Activated naive CD8-positive, alpha-beta T cell treated with anti-CD3 and anti-CD28 coated beads, Interleukin-2, amount 10 ng/mL, durations not matched to agents 7 days and 5 days (primary cell): ENCODE measurements at places on chromosomes 12 and 14.

DNA sequence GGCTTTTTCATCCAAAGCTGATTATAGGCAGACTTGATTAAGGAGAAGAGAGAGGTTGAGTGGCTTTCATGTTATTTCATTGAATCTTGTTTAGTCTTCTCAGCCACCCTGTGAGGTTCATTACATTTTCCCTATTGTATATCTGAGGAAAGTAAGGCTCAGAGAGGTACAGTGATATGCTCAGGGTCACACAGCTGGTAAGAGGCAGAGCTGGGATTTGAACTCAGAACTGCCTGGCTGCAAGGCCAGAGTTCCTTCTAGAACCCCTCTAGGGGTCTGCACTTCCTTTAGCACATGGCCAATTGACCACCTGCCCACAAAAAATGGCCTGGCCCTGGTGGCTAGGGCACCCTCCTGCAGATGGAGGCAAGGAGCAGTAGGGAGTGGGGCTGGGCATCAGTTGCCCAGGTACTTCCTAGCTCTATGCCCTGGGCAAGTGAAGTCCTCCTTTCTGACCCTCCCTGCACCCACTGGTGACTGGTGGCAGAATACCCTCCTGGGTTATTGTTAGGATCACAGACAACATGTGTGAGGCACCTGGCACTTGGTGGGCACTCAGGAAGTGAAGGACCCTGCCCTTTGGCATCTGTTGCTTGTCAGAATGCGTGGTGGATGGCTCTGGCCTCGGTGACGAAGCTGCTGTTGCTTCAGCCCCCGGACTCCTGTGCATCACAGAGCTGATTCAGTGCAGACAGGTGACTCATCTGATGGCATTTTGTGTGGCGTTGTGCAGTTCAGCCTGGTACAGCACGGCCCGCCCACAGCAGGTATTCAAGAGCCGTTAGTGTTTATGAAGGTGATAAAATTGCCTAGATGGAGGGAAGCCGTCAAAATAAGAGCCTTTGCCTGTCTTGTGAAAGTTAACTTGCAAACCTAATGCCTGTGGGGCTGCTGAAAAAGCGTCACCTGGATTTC is 115.8 kb downstream of the SLC25A47 start:
- DNase-seq = no peak

- DNase-seq = no peak
Observed at GRCh38 chr14:93953739-93954515, 22.4 kb downstream of the ASB2 start.

DNA sequence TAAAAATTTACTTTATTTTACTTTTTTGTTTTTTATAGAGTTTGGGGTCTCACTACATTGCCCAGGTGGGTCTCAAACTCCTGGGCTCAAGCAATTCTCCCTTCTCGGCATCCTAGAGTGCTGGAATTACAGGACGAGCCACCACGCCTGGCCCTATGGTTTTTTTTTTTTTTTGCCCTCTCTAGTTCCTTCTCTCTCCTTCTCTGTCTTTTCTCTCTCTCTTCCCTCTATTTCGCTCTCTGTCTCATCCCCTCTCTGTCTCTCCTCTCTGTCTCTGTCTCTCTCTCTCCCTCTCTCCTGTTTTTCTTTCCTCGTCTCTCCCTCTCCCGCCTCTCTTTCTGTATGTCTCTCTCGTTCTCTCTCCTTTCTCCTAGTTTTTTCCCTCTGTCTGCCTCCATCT is 202.6 kb upstream of the LHX5 start:
- no peak for DNase-seq

- DNase-seq = no peak
Observed at GRCh38 chr12:102745971-102746600, 171.0 kb downstream of the PAH start.

GRCh38 chr14:103523575-103523954 is 935 bp upstream of the CKB start:
- no peak for DNase-seq

GRCh38 chr12:12893438-12893837 is 2.1 kb downstream of the GPRC5A start:
- DNase-seq = no peak

DNA sequence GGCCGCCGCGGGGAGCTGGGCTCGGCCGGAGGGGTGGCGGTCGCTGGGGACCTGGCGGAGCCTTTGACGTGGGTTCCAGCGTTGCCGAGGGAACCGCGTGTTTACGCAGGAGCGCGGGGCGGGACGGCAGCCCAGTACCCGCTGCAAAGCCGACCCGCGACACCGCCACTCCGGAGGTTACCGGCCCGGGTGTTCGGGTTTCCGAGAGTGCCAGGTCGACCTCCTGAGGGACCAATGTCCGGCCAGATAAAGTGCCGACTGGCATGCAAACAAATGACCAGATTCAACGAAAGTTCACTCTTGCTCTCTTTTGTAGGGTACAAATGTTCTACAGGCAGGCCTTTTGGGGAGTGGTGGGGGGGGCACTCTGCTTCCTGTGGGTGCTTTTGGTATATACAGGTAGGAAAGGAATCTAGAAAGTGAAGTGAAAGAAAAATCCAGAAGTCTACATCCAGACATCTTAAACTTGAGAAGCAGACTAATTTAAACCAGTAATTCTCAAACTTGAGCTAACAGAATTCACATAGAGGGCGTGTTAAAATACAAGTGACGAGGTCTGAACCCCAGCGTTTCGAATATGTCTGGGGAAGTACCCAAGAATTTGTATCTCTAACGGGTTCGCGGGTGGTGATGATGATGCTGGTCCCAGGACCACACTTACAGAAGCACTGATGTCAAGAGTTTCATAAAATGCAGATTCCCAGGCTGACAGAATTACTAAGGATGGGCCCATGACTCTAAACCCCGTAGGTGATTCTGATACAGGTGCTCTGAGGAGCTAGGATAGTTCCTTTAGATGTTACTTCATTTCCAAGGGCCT is at the start of gene GPR135:
Gene GPR135 (minus strand): TSS at position 65 of the 820 bp plus-strand sequence. CDS start 154 bp downstream, outside the sequence.
- no peak for DNase-seq

GRCh38 chr12:104578453-104578852 is 121.7 kb downstream of the CHST11 start:
- DNase-seq = no peak
